NCI-H1417 treated with DMSO at 0.1 percent for 48 hours (cell line): ENCODE measurements at places on chromosomes 5 and 9.

DNA sequence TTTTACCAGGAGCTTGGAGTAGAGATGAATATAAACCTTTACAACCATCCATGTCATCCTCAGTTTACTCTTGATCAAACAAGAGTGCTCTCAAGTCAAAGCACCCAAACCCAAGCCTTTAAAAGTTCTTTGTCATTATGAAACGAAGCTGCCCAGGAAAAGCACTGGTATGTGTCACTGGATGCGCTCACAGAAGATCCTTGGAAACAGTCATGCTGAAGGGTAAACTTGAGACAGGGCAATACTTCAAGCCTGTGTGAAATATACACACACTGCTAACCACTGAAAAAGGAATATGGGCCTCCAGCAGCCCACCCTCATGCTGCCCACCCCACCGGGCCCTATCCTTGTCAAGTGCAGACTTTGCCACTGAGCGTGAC is 84.5 kb downstream of the PRRT1B start:
- DNase-seq: no peak

DNA sequence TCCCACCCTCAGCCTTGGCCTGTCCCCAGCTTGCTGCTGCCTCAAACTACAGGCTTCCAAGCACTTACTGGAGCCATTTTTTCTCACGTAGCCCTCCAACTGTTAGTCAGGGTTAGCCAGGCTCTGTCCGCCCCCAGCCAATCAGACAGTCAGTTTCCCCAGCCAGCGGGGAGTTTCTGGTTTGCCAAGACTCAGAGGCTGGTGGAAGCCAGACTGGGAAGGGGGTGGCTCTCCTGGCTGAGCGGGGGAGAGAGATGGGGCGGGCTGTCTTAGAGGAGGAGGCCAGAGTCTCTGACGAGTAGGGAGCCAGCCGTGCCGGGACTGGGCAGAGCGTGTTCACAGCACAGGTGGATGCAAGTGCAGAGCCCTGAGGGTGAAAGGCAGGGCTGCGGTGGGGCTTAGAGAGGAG is 15.3 kb downstream of the PROP1 start:
- no peak for DNase-seq

DNA sequence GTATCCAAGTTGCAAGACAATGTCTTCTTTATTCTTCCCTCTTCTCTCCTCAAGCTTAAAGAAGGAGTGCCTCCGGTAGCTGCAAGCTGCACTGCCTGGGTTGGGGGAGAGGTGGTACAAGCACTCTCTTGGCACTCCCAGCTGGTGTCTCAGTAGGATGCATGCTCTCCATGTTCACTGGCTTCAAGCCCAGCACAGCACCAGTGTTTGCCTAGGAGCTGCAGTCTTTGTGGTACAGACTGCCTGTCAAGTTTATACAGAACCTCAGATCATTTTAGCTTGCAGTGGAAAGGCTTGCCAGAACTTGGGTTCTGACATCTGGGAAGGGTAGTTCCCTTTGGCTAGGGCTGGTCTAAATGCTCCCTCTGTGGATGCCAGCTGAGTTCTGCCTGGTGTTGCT is 505.6 kb downstream of the MAN2A1 start:
- DNase-seq: no peak

DNA sequence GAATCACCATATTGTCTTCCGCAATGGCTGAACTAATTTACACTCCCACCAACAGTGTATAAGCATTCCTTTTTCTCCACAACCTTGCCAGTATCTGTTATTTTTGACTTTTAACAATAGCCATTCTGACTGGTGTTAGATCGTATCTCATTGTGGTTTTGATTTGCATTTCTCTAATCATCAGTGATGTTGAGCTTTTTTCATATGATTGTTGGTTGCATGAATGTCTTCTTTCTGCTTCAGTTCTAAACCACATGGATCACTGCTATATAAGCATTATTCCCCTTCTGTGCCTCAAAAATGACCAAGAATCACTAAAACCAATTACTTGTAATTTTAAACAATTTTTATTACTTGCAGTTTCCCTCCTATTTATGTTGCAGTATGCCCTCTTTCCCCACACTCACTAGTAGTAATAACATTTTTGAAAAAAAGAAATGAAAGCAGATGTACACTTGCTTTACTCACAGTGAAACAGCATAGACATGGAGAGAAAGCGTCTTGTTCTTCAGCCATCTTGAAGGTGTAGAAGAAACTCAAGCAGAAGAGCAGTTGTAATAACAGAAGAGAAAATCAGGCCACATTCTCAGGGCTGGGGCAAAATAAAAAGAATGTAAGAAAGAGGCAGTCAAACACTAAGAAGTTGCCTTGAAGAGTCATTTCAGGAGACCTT is 4.5 kb upstream of the TMEM252 start:
- no peak for DNase-seq

GRCh38 chr9:133348718-133349573 is 928 bp downstream of the RPL7A start:
- no peak for DNase-seq

DNA sequence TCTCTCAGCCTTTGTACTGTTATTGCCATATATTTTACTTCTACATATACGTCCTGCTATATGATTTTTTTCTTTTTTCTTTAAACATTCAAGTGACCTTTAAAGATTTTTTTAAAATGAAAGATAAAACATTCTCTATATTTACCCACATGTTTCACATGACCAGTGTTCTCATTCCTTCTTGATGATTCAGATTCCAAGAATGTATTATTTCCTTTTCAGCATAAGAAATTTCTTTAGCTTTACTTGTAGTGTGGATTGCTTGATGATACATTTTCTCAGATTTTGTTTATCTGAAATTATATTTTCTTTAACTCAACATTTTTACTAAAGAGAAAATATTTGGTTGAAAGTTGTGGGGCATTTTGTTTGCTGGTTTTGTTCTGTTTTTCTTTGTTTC is 792.1 kb downstream of the BRINP1 start:
- no peak for DNase-seq

- no peak for DNase-seq
Observed at GRCh38 chr5:54194318-54194717, 116.1 kb downstream of the ARL15 start.

GRCh38 chr5:74030371-74030770 is 404.4 kb downstream of the ARHGEF28 start:
- no peak for DNase-seq

DNA sequence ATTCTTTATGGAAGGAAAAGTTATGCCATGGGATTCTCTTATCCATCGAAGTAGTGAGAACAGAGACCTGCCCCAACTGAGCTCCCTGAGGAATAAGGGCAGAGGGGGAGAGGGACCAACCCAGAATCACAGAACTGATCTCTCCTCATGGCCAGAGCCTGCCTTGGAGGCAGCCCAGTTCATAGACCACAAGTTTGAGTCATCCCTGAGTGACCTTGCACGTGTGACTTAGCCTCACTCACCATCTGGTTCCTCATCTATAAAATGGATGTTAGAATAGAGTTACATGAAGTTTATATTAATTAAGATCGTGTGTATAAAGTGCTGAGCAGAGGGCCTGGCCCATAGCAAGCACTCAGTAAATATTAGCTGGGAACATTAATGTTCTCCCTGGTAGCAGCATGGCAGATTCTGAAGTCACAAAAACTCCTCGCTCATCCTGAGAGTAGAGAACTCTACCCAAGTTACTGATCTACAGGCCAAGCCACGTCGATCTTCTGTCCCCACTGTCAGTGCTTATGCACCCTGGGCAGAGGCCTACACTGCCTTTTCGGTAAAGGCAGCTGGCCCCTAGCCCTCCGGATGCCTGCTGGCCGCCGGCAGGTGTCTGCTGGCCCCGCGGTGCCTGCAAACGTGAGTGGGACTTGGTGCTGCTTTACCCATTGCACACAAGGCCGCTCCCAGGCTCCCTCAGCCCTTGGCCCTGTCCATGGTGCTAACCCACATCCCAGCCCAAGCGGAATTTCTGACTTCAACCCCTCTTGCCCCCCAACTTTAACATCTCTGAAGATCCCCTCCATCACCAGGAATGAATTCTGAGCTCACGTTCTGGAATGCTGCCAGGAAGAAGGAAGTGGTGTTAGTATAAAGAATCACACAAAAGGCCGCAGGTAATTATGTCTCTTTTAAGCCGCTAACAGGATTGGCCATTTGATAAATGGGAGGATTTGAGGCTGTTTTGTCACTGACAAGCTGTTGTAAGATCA is 61.1 kb upstream of the ARAP3 start:
- DNase-seq: no peak

DNA sequence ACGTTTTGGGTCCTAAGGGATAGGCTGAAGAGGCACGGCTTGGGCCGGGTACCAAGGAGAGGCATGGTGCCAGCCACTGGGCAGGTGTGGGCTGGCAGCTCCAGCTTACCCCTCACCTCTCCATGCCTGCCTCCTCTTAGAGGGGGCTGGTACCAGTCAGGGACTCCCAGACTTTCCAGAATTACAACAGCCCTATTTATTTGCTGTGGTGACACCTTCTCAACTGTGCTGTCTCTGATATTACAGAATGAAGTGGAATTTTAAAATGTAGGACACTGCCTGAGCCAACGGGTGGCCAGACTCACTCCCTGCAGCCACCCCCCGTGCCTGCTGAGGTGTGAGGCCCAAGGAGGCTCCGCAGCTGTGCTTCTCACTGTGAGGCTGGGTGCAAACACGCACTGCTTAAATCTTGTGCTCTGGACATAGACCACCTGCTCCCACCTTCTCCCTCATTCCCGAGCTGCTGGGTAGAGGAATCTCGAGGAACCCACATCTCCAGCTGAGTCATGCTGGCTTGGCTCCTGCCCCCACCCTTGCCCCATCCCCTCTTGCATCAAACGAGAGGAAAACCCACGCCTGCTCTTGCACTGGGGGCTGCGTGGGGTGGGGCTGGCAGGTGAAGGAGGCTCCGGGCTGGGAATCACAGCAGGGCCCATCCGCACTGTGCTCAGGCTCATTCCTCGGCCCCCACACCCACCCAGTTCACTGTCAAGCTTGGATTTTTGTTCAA is 47.9 kb downstream of the PRRT1B start:
- no peak for DNase-seq
